A549 (cell line): ENCODE measurements at places on chromosomes 3 and 15.

GRCh38 chr15:67784090-67784781, 41.1 kb upstream of the SKOR1 start:
- no peak for DNase-seq

GRCh38 chr15:64209680-64210334, 47.0 kb upstream of the PPIB start:
- DNase-seq, result peak; percentile 33

GRCh38 chr15:69082554-69082953, 68.1 kb downstream of the NOX5 start:
- DNase-seq, result no peak

- DNase-seq, result no peak
Observed at GRCh38 chr3:136194409-136195257, 1.5 kb downstream of the MSL2 start.

GRCh38 chr15:90463381-90463780, 66.3 kb upstream of the CRTC3 start:
- DNase-seq, result no peak

GRCh38 chr15:101804941-101805340, 1.6 kb downstream of the OR4F6 start:
- no peak for DNase-seq
